ENCODE measurements at places on chromosomes 13 and 19.

- no peak for DNase-seq
Measured at GRCh38 chr13:97307118-97307881, 85.2 kb downstream of the MBNL2 start.

DNA sequence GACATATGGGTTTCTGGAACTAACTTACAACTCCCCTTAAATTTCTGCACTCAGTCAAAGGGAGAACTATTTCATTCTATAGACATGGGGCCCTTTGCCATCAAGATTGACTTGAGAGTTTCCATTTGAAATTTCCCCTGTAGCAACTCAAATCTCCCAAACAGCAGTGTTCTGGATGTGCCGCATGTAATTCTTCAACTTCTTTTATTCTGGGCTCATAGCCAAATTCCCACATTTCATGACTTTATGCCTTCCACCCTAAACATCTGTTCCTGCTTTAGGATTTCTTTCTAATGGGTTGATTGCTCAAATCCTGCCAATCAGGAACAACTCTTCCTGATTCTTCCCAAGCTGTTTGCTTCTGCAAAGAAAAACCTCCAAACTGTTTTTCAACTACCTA lies 336.0 kb downstream of the TBC1D4 start:
- DNase-seq = peak; percentile 9

- no peak for DNase-seq
Measured at GRCh38 chr13:26229080-26229615, 7.0 kb upstream of the RNF6 start.

DNA sequence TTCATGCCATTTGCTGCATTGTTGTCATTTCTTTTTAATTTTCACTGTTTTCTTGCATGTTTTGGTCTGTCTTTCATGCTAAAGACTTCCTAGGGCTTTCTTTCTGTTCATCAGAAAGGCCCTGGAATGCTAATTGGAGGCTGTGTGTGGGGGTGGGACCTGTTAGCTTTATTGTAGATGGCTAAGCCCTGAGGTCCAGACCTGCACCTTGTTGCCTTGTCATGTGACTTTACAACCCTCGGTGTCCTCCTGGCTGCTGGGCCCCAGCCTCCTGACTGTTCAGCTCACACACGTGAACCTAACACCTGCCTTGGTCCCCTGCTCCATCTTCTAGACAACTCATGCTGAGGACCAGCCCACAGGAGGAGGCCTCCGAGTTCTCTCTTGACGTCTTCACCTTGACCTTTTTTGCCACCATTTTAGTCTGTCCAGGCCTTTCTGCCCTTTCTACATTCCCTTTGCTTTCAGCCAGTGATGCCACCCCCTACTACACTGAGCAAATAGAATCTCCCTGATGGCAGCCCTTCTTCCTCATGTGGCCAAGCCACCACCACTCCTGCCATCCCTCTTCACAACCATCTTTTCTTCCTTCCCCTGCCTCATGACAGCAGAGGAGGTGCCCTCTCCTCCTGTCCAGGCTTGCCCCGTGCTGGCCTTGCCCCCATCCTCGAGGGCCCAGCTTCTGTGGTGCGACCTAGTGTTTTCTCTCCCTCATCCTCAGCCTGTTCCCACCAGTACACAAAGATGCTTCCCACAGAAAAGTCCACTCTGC lies 41.4 kb upstream of the GPI start:
- DNase-seq = no peak

GRCh38 chr19:49061000-49061399 lies 3.5 kb upstream of the CGB7 start:
- no peak for DNase-seq

- peak; percentile 70 for DNase-seq
Measured at GRCh38 chr19:17555929-17556813, 722 bp downstream of the COLGALT1 start.

GRCh38 chr19:5424192-5424973 lies 30.8 kb upstream of the ZNRF4 start:
- DNase-seq = no peak

DNA sequence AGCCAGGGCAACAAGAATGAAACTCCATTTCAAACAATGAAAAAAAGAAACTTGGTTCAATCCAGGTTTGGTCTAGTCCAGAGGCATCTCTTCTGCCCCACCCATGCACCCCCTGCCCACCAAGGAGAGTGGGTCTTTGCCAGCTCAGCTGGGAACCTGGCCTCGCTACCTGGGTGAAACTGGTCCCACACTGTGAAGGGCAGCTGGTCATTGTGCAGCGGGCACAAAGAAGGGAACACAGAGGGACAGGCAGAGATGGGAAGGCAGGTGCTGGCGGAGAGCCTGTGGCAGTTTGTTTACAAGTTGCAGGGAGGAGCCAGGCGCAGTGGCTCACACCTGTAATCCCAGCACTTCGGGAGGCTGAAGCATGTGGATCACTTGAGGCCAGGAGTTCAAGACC lies 50.2 kb downstream of the CPAMD8 start:
- no peak for DNase-seq

DNA sequence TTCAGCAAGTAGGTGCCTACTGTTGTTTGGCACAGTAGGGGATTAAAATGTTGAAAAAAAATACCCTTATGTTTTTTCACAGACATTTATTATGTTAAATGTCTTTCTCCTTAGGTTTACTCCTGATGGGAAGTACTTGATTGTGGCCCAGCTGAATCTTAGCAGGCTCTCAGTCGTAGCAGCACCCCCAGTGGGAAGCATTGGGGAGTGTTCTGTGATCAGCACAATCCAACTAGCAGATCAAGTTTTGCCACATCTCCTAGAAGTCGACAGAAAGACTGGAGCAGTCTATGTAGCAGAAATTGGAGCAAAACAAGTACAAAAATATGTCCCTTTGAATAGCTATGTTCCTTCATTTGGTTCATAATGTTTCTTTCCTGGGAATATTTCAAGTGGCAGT lies 9.3 kb downstream of the NHLRC3 start:
- no peak for DNase-seq
